ENCODE measurements at places on chromosomes 12 and 14.

- DNase-seq, result no peak
- H3K36me3 ChIP-seq, result no peaks in the 10 kb centered on the region
- H3K27ac ChIP-seq, result no peak overlapping the region
- H3K4me1 ChIP-seq, result peaks cover 3% of the 10 kb centered on the region
These were observed 605.5 kb upstream of the USP15 start for GRCh38 chr12:61654698-61655097.

GRCh38 chr14:63478010-63478409, 65.2 kb downstream of the PPP2R5E start:
- peaks cover 1% of the 10 kb centered on the region for H3K4me1 ChIP-seq
- no peak for DNase-seq
- H3K27me3 ChIP-seq, result no peaks in the 10 kb centered on the region
- H3K36me3 ChIP-seq, result no peaks in the 10 kb centered on the region
- no peak overlapping the region for H3K27ac ChIP-seq

- no peaks in the 10 kb centered on the region for H3K27me3 ChIP-seq
- H3K27ac ChIP-seq, result no peak overlapping the region
- no peak overlapping the region for H3K4me3 ChIP-seq
These were observed 159.2 kb downstream of the PAWR start for GRCh38 chr12:79531518-79531917.

GRCh38 chr12:127108360-127109215, 1158.4 kb upstream of the TMEM132C start:
- no peak overlapping the region for H3K4me3 ChIP-seq
- peak; percentile 29 for DNase-seq
- H3K27ac ChIP-seq, result no peak overlapping the region
- no peaks in the 10 kb centered on the region for H3K36me3 ChIP-seq
- no peaks in the 10 kb centered on the region for H3K27me3 ChIP-seq

GRCh38 chr12:81958406-81958805, 199.3 kb upstream of the PPFIA2 start:
- H3K27ac ChIP-seq, result no peak overlapping the region
- DNase-seq, result no peak
- H3K4me1 ChIP-seq, result no peaks in the 10 kb centered on the region
- H3K36me3 ChIP-seq, result no peaks in the 10 kb centered on the region

GRCh38 chr12:131046813-131047788, 93.4 kb downstream of the ADGRD1 start:
- H3K27me3 ChIP-seq, result no peaks in the 10 kb centered on the region
- no peak overlapping the region for H3K27ac ChIP-seq
- H3K4me1 ChIP-seq, result peaks cover 5% of the 10 kb centered on the region
- H3K36me3 ChIP-seq, result no peaks in the 10 kb centered on the region
- H3K4me3 ChIP-seq, result no peak overlapping the region
- no peak for DNase-seq

DNA sequence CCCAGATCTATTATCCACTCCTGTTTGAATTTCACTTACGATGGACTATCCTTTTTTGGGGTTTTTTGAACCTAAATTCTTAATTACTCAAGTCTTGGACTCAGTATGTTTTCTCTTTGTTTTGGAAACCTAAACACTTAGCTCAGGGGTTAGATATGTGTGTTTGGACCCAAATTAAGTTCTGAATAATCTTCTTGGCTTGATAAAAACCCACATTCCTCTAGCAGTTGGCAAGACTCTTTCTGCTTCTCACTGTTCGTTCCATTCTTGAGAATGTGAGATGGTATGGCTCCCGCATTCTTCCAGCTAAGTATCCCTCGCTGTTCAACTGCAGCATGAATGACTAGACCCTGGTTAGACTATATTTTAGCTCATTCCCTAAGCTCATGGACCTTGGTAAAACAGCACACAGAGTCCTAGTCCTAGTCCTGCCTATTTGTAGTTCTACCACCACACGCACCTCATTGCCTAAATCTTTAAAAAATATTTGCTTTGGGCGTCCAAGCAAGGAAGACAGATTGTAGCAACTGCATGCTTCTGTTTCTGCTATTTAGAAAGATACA, 860.0 kb downstream of the RPS29 start:
- no peaks in the 10 kb centered on the region for H3K36me3 ChIP-seq
- no peaks in the 10 kb centered on the region for H3K27me3 ChIP-seq
- no peak for DNase-seq
- H3K4me3 ChIP-seq, result no peak overlapping the region
- H3K27ac ChIP-seq, result no peak overlapping the region
- no peaks in the 10 kb centered on the region for H3K4me1 ChIP-seq

GRCh38 chr14:96614481-96614881, 112.3 kb downstream of the PAPOLA start:
- H3K4me1 ChIP-seq, result peaks cover 4% of the 10 kb centered on the region
- no peaks in the 10 kb centered on the region for H3K27me3 ChIP-seq
- no peak overlapping the region for H3K27ac ChIP-seq
- no peak for DNase-seq
- H3K4me3 ChIP-seq, result no peak overlapping the region
- no peaks in the 10 kb centered on the region for H3K36me3 ChIP-seq

- DNase-seq, result no peak
- no peaks in the 10 kb centered on the region for H3K36me3 ChIP-seq
- H3K27ac ChIP-seq, result no peak overlapping the region
These were observed 13.6 kb downstream of the CCDC198 start for GRCh38 chr14:57480051-57480450.

DNA sequence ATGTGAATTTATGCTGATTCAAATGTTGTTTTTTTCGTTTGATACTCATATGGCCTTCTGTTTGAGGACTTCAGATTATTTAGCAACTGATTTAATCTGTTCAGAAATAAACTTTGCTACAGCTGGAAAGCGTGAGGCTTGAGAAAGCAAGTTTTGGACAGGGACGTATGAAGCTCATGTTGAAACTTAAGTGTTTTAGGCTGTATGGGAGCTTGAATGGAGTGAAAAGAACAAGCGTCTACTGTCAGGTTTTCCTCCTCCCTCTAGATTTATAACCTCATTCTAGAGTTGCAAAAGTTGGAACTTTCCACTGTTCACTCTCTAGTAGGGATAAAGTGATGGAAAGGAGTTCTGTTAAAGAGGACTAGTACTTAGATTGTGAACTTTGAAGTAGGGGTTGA, 1.0 kb downstream of the PRPF39 start:
- H3K4me3 ChIP-seq, result peak overlapping the region; percentile 86
- H3K36me3 ChIP-seq, result peaks cover 22% of the 10 kb centered on the region
- peaks cover 4% of the 10 kb centered on the region for H3K4me1 ChIP-seq
- no peak for DNase-seq

DNA sequence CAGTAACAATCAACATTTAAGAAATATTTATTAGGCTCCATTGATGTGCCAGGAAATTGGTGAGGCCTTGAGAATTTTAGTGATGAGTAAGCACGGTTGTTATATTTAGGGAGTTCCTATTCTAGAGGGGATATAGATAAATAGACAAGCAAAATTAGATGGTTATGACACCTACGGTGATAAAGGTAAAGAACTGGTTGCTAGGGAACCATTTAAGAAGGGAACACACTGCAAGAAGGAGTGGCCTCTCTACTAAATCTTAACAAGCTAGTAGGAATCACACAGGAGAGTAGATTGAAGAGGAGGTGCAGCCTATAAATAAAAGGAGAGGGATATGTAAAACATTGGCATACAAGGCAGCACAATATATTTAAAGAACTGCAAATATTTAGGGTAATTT, 155.2 kb downstream of the LRIG3 start:
- no peaks in the 10 kb centered on the region for H3K36me3 ChIP-seq
- H3K4me3 ChIP-seq, result no peak overlapping the region
- peaks cover 2% of the 10 kb centered on the region for H3K4me1 ChIP-seq
- no peaks in the 10 kb centered on the region for H3K27me3 ChIP-seq

DNA sequence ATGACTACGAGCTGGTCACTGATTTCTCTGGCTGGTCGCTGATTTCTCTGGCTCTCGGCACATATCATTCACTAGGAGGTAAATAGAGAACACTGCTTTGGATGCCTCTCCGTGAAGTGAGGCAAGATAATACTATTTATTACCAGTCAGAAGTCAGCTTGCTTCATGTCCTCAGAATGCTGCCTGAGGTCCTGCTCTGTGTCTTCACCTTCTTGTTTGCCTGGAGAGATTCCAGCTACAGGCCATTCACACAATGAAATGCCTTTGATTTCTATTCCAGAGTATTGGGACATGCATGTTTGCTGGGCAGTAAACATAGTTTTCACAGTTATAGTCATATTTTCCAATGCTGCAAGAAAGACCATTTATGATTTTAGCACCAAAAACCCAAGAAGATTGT, 106.7 kb downstream of the AEBP2 start:
- H3K27ac ChIP-seq, result no peak overlapping the region
- no peak for DNase-seq
- no peaks in the 10 kb centered on the region for H3K27me3 ChIP-seq
- H3K4me1 ChIP-seq, result peaks cover 19% of the 10 kb centered on the region

GRCh38 chr14:91511043-91511383, 903 bp upstream of the PPP4R3A start:
- H3K27ac ChIP-seq, result peak overlapping the region; percentile 98
- no peaks in the 10 kb centered on the region for H3K27me3 ChIP-seq
- H3K4me1 ChIP-seq, result peaks cover 1% of the 10 kb centered on the region
- peaks cover 31% of the 10 kb centered on the region for H3K36me3 ChIP-seq
- DNase-seq, result peak; percentile 18

GRCh38 chr14:74898694-74899093, 17.0 kb downstream of the DLST start:
- no peaks in the 10 kb centered on the region for H3K27me3 ChIP-seq
- H3K4me3 ChIP-seq, result no peak overlapping the region
- H3K27ac ChIP-seq, result no peak overlapping the region
- H3K4me1 ChIP-seq, result peaks cover 3% of the 10 kb centered on the region

DNA sequence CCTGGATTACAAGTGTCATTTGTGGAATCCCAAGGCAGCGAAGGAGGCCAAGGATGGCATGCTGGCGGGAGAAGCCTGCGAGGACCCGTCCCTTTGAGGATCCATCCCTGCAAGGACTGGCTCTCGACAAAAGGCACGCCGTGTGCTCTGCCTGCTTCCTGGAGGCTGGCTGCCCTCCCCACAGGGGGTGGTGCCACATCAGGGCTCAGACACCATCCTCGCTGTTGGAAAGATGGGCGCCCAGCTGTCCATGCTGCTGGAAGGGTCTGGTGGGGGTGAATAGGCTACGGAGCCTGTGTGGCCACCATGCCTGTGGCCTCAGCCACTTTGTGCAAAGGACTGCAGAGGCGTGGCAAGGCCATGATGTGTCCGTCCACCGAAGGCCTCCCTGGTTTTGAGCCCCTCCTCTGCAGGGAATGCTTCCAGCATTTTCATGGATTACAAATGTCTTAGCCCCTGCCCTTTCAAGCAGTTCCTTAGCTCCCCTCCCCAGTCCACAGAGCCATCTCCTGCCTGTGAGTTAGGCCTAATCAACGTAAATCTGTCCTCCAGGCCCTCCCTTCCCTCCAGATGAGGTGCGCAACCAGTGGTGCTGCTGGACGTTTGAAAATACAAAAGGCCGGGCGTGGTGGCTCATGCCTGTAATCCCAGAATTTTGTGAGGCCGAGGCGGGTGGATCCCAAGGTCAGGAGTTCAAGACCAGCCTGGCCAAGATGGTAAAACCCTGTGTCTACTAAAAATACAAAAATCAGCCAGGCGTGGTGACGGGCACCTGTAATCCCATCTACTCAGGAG, 22.1 kb downstream of the ZBTB42 start:
- H3K27me3 ChIP-seq, result peaks cover 27% of the 10 kb centered on the region
- DNase-seq, result no peak
- H3K4me3 ChIP-seq, result no peak overlapping the region
- no peak overlapping the region for H3K27ac ChIP-seq
- peaks cover 9% of the 10 kb centered on the region for H3K4me1 ChIP-seq

DNA sequence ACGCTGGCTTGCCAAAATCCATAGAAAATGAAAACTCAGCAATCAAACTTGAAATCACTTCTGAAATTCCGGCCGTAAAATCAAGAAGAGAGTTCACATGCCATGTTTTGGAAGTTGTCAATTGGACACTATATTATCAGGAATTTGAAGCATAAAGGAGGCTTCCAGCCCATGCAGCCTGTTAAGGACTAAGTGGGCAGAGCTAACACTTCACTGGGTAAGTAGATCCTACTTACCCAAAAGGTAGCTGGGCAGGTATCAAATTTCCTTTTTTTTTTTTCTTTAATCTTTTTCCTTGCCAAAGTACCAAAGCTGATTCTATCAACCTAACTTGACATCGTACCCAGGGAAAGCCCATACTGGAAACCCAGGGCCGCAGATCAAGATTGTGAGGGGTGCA, 71.5 kb upstream of the ARHGAP5 start:
- DNase-seq, result no peak
- no peaks in the 10 kb centered on the region for H3K36me3 ChIP-seq
- H3K4me3 ChIP-seq, result no peak overlapping the region
- H3K4me1 ChIP-seq, result no peaks in the 10 kb centered on the region

DNA sequence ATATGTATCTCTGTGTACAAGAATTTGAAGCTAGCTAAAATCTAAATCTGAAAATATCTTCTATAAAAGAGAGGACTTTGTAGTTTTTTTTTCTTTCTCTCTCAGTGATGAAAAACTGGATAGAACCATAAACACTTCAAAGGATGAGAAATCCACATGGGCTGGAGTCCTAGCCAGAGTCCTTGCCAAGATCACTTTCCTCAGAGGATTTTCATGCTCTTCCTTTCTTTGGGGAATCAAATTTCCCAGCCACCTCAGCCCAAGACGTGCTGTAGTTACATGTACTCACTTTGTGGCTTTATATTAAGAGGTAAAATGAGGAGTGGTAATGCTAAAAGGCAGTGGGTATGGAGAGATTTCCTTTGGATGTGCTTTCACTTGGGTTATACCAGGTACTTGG, 110.3 kb downstream of the SLC38A1 start:
- DNase-seq, result no peak
- no peaks in the 10 kb centered on the region for H3K4me1 ChIP-seq
- H3K36me3 ChIP-seq, result no peaks in the 10 kb centered on the region
- no peak overlapping the region for H3K4me3 ChIP-seq
- H3K27ac ChIP-seq, result no peak overlapping the region

DNA sequence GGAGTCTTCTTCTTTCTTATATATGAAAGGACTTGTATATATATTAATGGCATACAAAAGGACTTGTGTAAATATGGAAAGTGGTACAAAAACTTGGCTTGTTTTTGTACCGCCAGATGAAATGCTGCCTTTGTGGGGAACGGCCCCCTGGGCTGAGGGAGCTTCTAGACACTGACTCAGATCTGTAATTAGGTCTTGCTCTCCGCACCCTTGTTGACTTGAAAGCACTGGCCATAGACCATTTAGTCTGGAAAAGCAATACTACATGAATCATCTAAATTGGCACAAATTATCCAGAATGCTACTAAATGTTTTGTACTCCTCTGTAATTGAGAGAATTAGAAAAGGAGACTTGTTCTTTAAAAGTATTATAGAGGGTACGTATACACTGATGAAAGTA, 399.9 kb upstream of the RGS6 start:
- H3K4me3 ChIP-seq, result no peak overlapping the region
- no peak for DNase-seq
- H3K27ac ChIP-seq, result no peak overlapping the region
- peaks cover 7% of the 10 kb centered on the region for H3K4me1 ChIP-seq
- peaks cover 2% of the 10 kb centered on the region for H3K36me3 ChIP-seq

GRCh38 chr12:116812238-116812637, 69.0 kb downstream of the HRK start:
- H3K4me3 ChIP-seq, result no peak overlapping the region
- DNase-seq, result no peak
- H3K36me3 ChIP-seq, result peaks cover 8% of the 10 kb centered on the region
- no peak overlapping the region for H3K27ac ChIP-seq
- H3K27me3 ChIP-seq, result no peaks in the 10 kb centered on the region

- no peak for DNase-seq
- no peak overlapping the region for H3K4me3 ChIP-seq
- H3K36me3 ChIP-seq, result no peaks in the 10 kb centered on the region
- no peaks in the 10 kb centered on the region for H3K4me1 ChIP-seq
These were observed 26.3 kb downstream of the SYNE3 start for GRCh38 chr14:95490138-95490509.

- no peak overlapping the region for H3K4me3 ChIP-seq
- H3K27ac ChIP-seq, result no peak overlapping the region
- DNase-seq, result no peak
- H3K27me3 ChIP-seq, result no peaks in the 10 kb centered on the region
These were observed 363.4 kb downstream of the DAD1 start for GRCh38 chr14:22225516-22226140.

Measured in neuronal stem cell (in vitro differentiated cells).